NK-92 treated with Interleukin-12 subunit alpha and Interleukin-12 subunit beta, amount 100 ng/mL, for 24 hours (cell line): ENCODE measurements at places on chromosomes 5 and 9.
A peak's percentile ranks its signal among the peaks of the same experiment; 100 is the strongest.

- DNase-seq: no peak
These were observed 759 bp upstream of the SUSD1 start for GRCh38 chr9:112175796-112176315.

DNA sequence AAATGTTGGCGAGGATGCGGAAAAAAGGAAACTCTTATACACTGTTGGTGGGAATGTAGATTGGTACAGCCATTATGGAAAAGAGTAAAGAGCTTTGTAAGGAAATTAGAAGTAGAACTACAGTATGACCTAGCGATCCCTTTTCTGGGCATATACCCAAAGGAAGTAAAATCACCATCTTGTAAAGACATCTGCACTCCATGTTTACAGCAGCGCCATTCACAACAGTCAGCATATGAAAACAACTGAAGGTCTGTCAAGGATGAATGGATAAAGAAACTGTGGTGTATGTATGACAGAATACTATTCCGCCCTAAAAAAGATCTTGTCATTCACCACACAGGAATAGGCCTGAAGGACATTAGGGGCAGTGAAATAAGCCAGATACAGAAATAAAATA lies 27.7 kb upstream of the SLC25A51 start:
- DNase-seq: no peak

DNA sequence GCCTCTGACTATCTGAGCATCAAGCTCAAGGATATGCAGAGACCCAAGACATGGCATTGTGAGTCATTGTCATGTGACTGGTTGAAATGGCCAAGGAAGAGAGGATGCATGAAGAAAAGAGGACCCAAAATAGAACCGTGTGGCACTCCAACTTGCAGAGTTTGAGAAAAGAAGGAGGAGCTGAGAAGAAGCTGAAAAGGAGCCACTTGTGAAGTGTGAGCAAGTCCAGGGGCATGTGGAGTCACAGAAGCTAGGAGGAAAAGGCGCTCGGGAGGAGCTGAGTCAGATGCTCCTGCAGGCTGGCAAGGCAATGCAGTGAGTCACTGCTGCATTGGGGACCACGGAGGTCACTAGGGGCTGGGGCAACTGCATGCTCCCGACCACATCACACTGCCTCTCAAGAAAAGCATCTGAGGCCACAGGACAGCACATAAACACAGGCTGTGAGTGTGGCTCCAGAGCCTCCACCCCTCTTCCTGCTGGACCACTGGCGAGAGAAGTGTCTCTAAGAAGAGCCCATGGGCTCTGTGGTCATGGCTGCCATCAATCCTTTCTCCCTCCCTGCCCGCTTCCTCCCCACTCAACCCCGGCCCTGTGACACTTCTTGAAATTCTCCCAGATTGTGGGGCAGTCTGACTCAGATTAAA lies 197.6 kb downstream of the DRD1 start:
- DNase-seq: peak; percentile 77

DNA sequence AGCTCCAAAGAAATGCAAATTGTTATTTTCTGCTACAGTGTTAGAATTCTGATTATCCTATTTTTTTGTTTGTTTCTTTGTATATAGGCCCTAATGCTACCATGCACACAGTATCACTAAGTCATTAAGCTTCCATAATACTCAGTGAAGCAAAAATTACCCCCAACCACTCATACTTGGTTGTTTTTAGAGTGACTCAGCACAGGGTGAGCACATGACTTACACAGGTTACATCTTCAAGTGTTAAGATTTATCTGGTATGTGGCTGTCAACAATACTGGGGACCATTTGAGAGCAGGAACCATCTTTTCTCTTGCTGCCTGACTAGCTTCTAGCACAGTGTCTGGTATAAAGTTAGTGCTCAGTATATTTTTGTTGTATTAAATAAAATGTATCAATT lies 255.8 kb upstream of the SLC24A2 start:
- no peak for DNase-seq

GRCh38 chr5:74067748-74068541 lies 441.9 kb downstream of the ARHGEF28 start:
- no peak for DNase-seq
